ENCODE measurements at places on chromosomes 2 and 18.

- no peak for DNase-seq
Measured at GRCh38 chr2:25160376-25160775, 8.0 kb downstream of the POMC start.

GRCh38 chr2:223075301-223076270, 23.6 kb downstream of the KCNE4 start:
- no peak for DNase-seq

GRCh38 chr18:31079973-31080372, 22.2 kb downstream of the DSC2 start:
- DNase-seq, result no peak

DNA sequence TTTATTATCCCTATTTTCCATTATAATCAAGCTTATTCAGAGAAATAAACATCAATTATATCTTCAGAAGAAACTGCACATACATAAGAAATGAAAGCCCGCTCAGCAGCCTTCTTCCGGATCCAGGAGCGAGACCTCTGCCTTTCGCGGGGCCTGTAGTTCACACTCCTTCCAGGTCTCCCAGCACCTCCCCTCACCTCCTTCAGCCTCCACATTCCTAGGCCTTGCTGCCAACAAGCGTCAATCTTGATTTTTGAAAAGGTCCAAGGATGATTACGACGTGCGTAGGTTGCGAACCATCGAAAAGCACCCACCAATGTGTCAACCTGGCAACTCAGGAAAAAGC, 355 bp upstream of the KIDINS220 start:
- no peak for DNase-seq

DNA sequence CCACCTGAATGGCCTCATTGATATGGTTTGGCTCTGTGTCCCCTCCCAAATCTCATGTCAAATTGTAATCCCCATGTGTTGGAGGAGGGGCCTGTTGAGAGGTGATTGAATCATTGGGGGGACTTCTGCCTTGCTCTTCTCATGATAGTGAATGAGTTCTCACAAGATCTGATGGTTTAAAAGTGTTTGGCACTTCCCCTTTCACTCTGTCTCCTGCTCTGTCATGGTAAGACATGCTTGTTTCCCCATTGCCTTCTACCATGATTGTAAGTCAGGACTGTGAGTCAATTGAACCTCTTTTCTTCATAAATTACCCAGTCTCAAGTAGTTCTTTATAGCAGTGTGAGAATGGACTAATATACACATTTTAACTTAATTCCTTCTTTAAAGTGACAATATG, 146.8 kb upstream of the KCNJ3 start:
- DNase-seq, result no peak

DNA sequence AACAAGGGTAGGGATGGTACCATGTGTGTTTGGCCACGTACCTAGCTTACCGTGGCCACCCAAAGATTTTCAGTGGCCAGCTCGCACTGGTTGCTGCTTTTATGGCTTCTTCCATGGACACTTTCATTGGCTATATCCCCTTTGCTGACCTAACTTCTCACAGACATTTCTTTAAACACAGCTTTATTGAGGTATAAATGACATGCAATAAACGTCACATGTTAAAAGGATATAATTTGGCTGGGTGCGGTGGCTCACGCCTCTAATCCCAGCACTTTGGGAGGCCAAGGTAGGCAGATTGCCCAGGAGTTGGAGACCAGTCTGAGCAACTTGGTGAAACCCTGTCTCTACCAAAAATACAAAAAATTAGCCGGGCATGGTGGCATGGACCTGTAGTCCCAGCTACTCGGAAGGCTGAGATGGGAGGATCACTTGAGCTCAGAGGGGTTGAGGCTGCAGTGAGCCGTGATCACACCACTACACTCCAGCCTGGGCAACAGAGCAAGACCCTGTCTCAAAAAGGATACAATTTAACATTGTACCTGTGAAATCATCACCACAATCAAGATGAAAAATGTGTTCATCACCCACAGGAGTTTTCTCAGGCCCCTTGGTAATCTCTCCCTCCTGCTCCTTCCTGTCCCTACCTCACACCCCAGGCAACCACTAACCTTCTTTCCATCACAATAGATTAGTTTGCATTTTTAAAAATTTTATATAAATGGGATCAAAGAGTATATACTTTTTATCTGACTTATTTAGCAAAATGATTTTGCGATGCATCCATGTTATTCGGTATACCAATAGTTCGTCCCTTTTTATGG, 127.8 kb upstream of the PPP1CB start:
- DNase-seq, result no peak

- DNase-seq, result no peak
Measured at GRCh38 chr18:47821314-47821713, 109.1 kb downstream of the SMAD2 start.

- DNase-seq, result no peak
Measured at GRCh38 chr2:219907011-219907365, 279.6 kb downstream of the SLC4A3 start.

DNA sequence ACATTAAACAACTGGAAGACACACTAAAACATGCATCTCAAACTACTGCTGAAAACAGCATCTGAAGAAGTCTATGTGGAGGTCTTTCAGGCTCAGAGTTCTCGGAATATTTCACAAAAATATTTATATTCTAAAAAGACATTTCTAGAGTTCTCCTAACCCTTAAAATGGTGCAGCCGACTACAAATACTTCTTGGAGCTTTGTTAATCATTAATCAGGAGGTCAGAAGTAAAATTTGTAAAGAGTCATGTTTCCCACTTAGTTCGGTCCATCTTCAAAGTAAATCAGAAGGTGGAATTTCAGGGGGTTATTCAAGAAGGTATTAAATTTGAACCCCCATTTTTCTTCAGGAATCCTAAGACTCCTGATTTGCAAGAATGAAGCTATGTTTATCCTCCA, 72.7 kb downstream of the FAM228A start:
- no peak for DNase-seq

Data from activated CD4-positive, alpha-beta T cell treated with anti-CD3 and anti-CD28 coated beads for 36 hours (primary cell).